HS-5 (cell line): ENCODE measurements at places on chromosomes 1 and 21.

DNA sequence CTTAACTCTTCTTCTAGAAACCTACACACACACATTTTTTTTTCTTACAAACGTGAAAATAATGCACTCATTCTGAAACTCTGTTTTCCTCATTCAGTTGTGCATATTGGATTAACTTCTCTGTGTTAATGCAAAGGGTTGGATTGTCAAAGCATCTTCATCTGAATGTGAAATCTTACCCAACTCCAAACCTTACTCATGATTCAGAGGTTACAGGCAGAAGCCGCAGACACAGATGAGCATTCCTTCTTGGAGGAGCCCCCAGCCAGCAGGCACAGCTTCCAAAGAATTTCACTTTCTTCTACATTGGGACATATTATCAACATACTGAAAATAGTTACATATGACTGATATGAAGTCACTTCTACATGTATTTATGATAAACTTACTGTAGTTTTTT is 15.7 kb downstream of the PATJ start:
- peak; percentile 46 for DNase-seq

GRCh38 chr21:23887725-23888306 is 1719.5 kb downstream of the MRPL39 start:
- no peak for DNase-seq

- no peak for DNase-seq
Measured at GRCh38 chr1:80282536-80282935, 1276.0 kb upstream of the ADGRL4 start.

- DNase-seq, result no peak
Measured at GRCh38 chr1:65894738-65895605, 102.3 kb downstream of the PDE4B start.

DNA sequence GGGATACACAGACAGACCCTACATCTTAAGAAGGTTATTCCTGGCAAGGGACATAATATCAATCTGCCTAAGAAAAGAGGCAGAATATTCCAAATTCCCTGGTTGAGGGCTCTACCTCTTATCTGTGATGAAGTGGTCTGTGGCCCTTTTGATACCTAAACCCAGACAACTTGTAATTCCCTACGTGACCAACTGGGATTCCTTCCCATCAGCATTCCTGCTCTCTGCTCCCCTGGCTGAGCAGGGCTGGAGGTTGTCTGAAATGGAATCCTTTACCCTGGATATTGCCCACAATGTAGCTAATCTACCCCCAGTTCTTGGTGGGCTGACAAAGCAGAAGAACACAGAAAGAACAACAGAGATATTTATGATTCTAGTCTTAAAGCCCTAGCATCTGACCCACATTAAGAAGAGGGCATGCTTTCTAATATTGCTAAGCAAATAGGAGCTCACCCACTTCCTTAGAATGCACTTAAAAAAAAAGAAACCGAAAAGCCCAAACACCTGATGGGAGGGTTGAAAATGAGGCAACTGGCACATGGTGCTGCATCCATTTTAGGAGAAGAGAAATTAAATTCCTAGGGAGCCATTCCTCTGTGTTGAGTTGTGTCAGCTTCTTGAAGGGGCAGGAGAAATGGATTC is 36.8 kb downstream of the GADD45A start:
- DNase-seq, result no peak

DNA sequence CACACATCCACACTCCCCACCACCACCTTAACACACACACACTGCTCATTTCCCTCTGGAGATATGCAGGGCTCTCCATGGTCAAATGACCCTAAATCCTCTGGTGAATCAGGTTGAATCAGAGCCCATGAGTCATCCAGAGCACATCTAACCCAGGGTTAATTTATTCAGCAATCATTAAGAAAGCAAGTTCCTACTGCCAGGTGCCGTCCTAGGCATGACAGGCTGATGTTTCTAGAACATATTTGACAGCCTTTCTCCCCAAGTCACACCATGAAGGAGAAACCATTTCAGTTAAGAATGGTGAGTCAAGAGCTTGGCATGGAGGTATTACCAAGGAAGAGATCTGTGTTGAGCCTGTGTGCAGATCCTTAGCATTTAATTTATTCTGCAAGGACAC is 194.3 kb upstream of the CAMK1G start:
- peak; percentile 97 for DNase-seq

DNA sequence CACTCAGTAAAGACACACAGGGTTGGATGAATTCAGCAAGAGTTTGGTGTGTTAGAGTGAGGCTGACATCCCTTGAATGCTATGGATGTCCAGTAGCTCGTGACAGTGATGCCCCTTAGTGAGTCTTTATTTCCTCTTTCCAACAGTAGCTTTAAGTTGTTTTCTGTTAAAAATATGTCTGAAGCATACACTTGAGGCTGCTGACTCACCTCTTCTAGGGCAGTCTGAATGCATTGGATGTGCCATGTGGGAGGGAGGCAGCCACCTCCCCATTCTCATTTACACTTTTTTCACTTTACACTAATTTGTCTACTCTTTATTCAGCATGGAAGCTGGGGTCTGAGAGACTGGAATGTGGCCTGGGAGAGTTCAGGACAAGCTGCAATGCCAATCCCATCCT is 17.6 kb downstream of the NOS1AP start:
- DNase-seq, result no peak

GRCh38 chr21:31553926-31554325 is 105.6 kb upstream of the SOD1 start:
- no peak for DNase-seq

DNA sequence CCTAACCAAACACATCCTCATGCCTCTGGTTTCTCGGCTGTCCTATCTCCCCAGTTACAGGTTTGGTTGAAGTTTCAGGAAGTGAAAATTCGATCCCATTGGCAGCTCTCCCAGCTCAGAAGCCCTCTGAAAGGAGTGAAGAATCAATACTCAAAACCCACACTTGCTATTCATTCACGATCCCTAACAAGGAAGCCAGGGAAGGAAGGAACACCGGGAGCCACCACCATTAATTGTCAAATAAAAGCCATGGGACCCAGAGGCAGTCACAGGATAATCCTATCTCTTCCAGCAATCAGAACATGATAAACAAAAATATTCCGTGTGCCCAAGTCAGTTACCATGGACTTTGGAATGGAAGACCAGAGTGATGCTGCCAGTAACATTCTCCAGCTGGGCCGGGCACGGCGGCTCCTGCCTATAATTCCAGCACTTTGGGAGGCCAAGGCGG is 7.0 kb downstream of the TMPRSS2 start:
- no peak for DNase-seq

DNA sequence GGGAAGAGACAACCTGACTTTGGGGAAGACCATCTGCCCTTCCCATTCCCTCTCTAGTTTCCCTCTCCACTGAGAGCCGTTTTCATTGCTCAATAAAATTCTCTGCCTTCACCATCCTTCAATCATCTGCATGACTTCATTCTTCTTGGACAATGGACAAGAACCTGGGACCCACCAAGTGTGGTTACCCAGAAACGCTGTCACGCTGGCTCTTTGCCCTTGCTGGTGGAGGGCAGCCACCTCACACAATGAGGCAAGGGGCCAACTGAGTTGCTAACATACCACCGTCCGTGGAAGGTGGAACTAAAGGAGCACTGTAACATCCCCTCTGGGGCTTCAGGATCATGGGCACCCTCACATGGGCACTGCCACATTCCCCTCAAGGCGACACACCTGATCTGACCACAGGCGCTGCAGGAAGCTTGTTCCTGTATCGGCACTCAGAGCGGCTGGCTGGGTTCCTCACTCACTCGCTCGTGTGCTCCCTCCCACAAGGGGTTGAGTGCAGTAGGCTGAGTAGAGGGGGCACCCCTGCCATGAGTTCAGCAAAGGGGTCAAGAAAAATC is 652.4 kb downstream of the PLPP3 start:
- DNase-seq, result no peak

GRCh38 chr1:214934045-214934444 is 148.5 kb upstream of the KCNK2 start:
- no peak for DNase-seq

DNA sequence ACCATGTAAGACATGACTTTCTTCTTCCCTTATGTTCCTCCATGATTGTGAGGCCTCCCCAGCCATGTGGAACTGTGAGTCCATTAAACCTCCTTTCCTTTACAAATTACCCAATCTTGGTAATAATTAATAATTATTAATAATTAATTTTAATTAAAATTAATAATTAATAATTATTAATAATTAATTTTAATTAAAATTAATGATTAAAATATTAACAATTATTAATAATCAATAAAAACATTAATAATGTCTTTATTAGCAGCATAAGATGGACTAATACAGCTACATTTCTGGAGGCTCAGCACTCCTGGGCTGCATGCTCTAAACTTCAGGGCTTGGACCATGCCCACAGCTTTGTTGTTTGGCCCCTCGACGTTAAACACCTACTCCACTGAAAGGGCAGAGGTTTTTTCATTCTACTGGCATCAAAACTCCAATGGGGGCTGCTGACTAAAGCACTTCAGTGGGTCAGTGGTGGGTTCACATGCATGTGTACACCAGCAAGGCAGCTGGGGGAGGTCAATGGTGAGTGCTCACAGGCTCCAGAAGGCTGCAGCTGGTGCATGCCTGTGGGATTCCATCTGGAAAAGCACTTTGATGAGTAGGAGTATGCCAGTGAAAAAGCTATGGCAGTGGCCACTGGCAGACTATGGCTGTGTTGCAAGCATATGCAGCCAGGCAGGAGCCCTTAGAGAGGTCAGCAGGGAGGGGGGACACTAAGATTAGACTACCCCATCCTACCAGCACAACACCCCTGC is 561.3 kb downstream of the NCAM2 start:
- DNase-seq, result no peak
